Uterus (tissue), 4 donors: ENCODE measurements at places on chromosomes 7 and 10.

DNA sequence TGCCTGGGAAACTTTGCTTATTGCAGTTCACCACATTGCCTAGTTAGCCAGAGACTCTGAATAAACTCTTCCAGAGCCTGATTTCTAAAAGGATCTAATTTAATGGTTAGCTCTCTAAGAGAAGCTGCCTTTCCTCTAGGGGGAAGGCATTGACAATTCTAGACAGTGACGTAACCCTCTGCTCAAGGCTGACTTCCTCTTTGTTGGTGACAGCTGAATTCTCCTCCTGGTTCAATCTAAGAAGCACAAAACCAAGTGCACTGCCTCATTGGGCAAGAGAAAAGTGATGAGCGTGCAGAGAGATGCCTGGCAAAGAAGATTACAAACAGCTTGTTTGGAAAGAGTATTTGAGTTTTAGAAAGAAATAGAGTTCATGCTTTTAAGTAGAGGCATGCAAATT lies 102.7 kb downstream of the MACC1 start:
- DNase-seq = no peak

- DNase-seq = no peak
These were observed 18.8 kb downstream of the CELF2 start for GRCh38 chr10:11036424-11037011.

GRCh38 chr10:97196223-97197029 lies 10.7 kb upstream of the SLIT1 start:
- DNase-seq = peak; percentile 46

DNA sequence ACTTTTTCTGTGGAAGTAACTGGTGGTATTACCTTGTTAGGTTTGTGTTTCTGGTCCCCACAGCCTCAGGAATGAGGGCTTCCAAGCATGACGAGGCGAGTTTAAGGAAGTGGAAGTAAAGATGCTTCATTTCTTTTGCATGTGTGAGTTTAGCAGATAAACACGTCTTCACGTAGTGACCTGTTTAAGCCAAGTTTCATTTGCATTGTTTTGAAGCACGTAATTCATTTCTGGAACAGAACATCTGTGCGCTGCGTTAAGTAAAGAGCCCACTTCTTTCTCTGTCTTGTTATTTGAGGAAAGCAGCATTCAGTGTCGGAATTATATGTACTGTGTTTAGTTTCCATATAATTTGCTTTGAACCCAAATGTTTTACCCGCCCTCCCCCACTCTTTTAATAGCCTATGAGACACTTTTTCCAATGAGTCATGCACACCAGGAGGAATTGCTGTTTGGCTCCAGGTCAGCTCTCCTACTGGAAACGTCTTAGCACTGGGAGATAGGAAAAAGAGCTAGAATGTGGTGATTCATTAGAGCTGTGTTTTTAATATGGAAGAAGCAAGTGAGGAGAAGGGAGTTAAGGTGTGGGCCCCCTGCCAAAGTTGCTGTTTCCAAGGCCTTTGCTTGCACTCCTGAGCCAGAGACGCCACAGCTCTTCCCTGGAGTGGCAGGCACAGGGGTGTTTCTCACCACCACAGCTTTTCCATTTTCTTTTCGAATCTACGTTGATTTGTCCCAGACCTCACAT lies 36.7 kb downstream of the BTBD16 start:
- DNase-seq = peak; percentile 88
